ENCODE measurements at places on chromosomes 5 and 9.

- no peak for DNase-seq
Observed at GRCh38 chr5:135173662-135174290, 139.7 kb upstream of the PITX1 start.

DNA sequence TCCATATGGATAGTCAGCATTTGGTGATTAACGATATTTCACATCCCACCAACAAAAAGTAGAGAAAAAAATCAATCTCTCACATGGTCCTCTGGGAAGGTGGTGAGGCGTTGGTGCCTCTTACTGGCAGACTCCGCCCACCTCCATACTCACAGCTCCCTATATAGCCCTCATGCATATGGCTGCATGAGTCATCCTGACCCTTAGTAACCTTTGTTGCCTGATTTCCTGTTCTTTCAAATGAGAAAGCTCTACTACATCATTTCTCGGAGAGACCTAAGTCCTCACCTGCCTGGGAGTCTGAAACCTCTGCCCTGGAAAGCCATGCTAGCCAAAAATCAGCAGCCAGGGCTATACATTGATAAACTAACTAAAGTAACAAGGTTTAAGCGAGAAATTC, 33.3 kb upstream of the ABCA1 start:
- no peak for DNase-seq

DNA sequence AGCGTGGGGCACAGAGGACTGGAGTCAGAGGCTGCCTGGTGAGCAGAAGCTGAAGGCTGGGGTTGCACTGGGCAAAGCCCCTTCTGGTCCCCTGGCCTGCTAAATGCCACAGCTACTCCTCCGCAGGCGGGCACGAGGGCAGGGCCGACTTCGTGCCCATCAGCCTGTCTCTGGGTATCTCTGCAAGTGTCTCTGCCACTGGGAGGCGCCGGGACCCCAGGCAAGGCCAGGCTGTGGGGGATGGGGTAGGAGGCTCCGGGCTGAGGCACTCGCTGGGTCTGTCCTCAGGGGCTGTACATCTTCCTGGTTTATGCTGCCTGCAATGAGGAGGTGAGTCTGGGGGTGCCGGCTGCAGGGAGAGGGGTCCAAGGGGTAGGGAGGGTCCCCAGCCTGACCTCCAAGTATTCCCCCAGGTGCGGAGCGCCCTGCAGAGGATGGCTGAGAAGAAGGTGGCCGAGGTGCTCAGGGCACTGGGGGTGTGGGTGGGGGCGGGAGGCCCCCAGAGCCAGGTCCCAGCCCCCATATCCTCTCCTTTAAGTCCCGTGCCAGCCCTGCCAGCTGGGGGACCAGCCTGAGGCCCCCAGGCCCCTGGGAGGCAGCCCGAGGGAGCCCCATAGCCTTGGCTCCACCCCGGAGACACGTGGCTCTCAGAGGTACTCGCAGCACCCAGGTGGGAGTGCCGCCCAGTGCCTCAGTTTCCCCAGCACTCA, 25.1 kb downstream of the ADGRD2 start:
- DNase-seq = no peak

GRCh38 chr9:115651461-115651860, 502.1 kb upstream of the PAPPA start:
- DNase-seq = no peak

GRCh38 chr9:36665921-36666431, 93.3 kb downstream of the MELK start:
- DNase-seq = no peak

DNA sequence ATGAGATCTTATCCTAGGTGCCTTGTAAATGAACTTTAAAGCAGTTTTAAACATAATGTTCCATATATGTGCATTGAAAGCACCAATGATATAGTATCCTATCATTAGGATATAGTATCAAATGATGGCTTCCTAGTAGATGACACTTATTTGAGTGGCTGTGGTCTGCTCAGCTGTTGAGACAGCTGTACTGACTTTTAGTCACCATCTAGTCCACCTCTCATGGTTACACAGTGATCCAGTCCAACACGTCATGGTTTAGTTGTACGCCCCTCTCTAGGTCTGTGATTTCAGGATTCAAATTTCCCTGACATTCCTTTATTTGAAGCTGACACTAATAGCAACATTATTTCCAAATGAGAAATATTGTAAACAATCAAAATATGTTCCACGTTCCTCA, 127.3 kb upstream of the TUT7 start:
- no peak for DNase-seq

DNA sequence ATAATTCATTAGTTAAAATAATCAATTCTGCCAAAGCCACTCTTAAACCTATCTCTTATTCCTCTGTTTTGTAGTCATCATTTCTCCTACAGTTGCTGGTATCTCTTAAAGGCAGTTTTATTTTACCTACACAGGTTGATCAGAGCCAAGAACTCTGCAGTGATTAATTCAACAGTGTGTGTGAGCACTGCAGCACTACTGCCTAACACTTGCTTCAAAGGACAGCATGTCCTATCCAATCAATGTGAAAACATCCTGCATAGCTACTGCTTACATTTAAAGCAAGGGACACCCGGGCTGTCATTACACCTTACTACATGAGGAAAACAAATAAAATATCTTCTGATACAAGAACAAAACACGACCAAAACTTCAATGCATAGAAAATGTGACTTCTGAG, 45.1 kb upstream of the HK3 start:
- DNase-seq = no peak

DNA sequence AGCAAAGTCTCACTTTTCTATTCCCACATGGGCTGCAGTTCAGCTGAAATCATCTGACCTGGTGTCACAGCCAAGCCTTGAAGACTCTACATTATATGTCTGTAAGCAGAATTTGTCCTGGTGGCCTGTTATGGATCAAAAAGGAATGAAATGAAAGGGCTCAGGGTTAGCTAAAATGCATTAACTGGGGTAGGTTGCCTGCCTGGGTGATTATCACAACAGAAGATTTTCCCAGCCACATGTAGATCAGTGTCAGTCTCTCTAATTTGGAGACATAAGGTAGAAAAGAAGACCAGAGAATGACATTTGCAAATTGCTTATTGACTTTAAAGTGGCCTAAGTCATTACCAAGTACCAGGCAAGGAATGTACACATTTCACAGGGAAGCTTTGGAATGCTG, 289.0 kb downstream of the CAAP1 start:
- no peak for DNase-seq

Data from central memory CD8-positive, alpha-beta T cell (primary cell).